Endothelial cell (in vitro differentiated cells): ENCODE measurements at places on chromosomes 1 and 21. TPM values are rescaled to one million over a fixed set of nuclear protein-coding genes. Genes with fewer than 3 reads are reported as not detected.

IVL gene
- not detected for total RNA-seq

- no peak for DNase-seq
Observed at GRCh38 chr1:115790356-115790755, 21.8 kb upstream of the CASQ2 start.

GRCh38 chr1:36323636-36324352 lies at the start of gene EVA1B:
Gene EVA1B, minus strand, starts transcription at chr1:36323645. Its CDS starts 608 bp downstream, at chr1:36323037.
- DNase-seq: peak; percentile 79

MPL gene
- 6.2 TPM for total RNA-seq

- DNase-seq: no peak
Observed at GRCh38 chr1:113809670-113810602, 2.3 kb downstream of the RSBN1 start.
